ENCODE measurements at places on chromosomes 5 and 9. TPM values are rescaled to one million over a fixed set of nuclear protein-coding genes. Genes with fewer than 3 reads are reported as not detected.

The MARCOL gene
- not detected for total RNA-seq

The C5orf46 gene
- not detected for total RNA-seq

The TLE1 gene
- 74.0 TPM for total RNA-seq

The ST8SIA4 gene
- total RNA-seq: 6.5 TPM

The INSL4 gene
- total RNA-seq: not detected

The TLR4 gene
- 23.5 TPM for total RNA-seq

The MCCC2 gene
- total RNA-seq: 126 TPM

The FOXD4L4 gene
- total RNA-seq: 0.47 TPM

The PCDHB16 gene
- 3.4 TPM for total RNA-seq

The STKLD1 gene
- 0.75 TPM for total RNA-seq

The PHYHD1 gene
- total RNA-seq: 26.6 TPM

The RNF183 gene
- total RNA-seq: 0.96 TPM

The TAF11L5 gene
- total RNA-seq: not detected

The CKMT2 gene
- 6.6 TPM for total RNA-seq

The GPR150 gene
- 0.18 TPM for total RNA-seq

The HAVCR1 gene
- total RNA-seq: 0.44 TPM

The DRD1 gene
- 2.9 TPM for total RNA-seq

The ANXA2R gene
- 4.4 TPM for total RNA-seq

The PLAC8L1 gene
- total RNA-seq: 1.1 TPM

The C9orf153 gene
- 0.36 TPM for total RNA-seq

The PCDHB4 gene
- 2.2 TPM for total RNA-seq

The TOR2A gene
- total RNA-seq: 9.9 TPM

The CANX gene
- 584 TPM for total RNA-seq

The SLC34A3 gene
- not detected for total RNA-seq

The SLC6A18 gene
- total RNA-seq: not detected

The RNF180 gene
- 22.9 TPM for total RNA-seq

The OR2V1 gene
- not detected for total RNA-seq

The GKAP1 gene
- total RNA-seq: 9.5 TPM

The ADAMTS6 gene
- total RNA-seq: 2.6 TPM

The PCDHGA10 gene
- 7.4 TPM for total RNA-seq

The PCAT7 gene
- 0.94 TPM for total RNA-seq

The DNAH5 gene
- 13.3 TPM for total RNA-seq

The ACSL6 gene
- 0.81 TPM for total RNA-seq

The PRELID2 gene
- total RNA-seq: 28.2 TPM

The SLC25A46 gene
- 45.0 TPM for total RNA-seq

The LHX3 gene
- not detected for total RNA-seq

The MAP1B gene
- 128 TPM for total RNA-seq

The PCDHB3 gene
- total RNA-seq: 1.1 TPM

The ARL10 gene
- total RNA-seq: 9.3 TPM

The PCDH1 gene
- 127 TPM for total RNA-seq

The PAPPA gene
- 4.9 TPM for total RNA-seq

The PCDHA1 gene
- not detected for total RNA-seq

The SLC4A9 gene
- total RNA-seq: 0.13 TPM

The RANBP17 gene
- 29.3 TPM for total RNA-seq

The POLR3G gene
- 2.1 TPM for total RNA-seq

The SGCD gene
- 2.8 TPM for total RNA-seq

The GARIN3 gene
- not detected for total RNA-seq
